ENCODE measurements at places on chromosomes 6 and 20. TPM values are rescaled to one million over a fixed set of nuclear protein-coding genes. Genes with fewer than 3 reads are reported as not detected.

DNA sequence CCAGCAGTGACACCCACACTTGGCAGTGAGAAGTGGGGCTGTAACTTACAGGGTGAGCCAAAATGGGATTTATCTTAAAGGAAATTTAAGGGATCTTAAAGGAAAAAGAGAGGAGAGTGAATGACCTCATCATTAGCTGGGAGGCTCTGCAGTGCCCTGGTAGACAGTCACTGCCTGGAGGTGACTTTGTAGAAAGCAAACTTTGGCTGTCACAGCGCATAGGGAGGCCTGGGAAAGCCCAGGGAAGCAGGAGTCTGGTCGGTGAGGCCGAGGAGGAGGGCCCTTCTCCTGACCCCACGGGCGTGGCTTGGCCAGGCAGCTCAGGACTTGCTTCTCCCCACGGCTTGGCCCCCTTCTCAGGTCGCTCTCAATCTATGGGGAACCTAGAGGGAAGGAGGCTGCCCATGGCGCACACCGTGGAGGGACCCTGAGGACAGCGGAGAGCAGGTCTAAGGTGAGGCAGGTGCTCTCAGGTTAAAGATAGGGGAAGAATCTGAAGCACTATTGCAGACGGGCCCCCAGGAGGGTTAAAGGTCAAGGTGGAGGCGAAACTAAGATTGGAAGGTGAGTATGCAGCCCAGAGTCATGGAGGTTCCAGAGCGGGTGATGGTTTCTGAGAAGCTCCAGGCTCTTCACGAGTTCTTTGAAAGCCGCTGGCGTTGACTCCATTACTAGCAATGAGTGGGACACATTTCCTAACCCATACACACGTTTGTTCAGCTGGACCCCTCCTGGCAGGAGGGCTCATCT is 15.6 kb upstream of the RIPK1 start:
- no peak for DNase-seq

GRCh38 chr6:148422085-148422484 is 79.4 kb downstream of the SASH1 start:
- DNase-seq: no peak

DNA sequence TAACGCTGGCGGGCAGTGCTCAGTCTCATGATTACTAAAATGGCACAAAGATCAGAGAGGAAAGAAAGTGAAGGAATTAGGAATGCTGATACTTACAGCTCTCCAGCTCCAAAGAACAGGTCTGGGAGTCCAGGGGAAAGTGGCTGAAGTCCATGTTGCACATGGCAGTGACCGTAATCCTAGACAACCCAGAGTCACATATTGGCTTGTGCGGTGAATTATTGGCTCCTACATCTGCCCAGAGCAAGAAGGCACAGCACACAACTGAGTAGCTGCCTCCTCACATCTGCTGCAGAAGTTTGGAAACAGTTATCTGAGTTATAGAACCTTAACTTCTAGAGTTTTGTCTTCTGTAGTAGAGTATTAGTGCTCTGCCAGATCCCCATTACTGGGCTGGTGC is 47.2 kb downstream of the GABRR2 start:
- DNase-seq: no peak

DNA sequence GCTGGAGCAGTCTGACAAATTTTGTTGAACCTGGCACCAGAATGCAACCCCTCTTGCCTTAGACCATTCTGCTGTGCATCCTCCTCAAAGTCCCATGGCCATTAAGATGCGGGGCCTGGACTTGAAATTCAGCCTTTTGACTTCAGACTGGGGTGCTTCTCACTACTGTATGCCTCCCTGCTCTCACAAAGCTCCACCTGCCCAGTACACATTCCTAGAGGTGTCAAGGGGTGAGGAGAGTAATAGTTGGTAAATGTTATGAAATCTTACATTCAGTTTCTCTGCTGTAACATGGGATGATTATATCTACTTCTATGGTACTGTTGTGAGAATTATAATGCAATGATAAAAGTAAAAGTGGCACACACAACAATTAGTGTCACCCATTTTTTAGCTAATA is 70.8 kb downstream of the TULP4 start:
- no peak for DNase-seq

- no peak for DNase-seq
Observed at GRCh38 chr6:128271011-128271410, 249.4 kb downstream of the PTPRK start.

GRCh38 chr6:168394606-168395005 is 46.4 kb upstream of the SMOC2 start:
- peak; percentile 52 for DNase-seq

GRCh38 chr6:165571721-165572132 is 91.3 kb downstream of the PDE10A start:
- DNase-seq: no peak

DNA sequence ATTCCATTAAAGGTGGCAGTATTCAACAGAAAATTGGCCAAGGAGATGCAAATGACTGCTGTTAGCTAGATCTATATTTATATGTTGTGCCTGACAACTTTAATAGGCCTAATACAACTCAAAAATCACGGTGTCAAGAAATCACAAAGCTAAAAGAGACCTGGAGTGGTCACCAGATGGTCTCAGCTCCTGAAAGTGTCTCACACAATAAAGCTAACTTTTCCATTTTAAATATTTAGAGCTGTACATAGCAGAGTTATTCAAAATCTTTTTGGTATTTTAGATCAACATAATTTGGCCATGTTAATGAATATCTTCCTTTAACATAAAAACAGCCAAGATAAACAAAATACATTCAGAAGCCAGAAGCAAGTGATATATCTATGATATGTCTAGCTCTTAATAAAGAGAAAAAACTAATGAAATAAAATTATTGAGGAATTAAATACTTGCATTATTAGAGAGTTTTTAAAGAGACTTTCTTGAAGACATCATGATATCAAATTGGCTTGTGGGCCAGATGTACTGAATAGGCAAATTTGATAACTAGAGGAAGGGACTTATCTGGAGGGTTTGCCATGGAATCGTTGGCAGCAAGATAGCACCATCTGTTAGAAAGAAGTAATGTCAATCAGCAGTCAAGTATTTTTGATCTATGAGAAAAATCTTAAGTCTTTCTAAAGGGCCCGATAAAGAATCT is 84.9 kb upstream of the SCAF8 start:
- no peak for DNase-seq

GRCh38 chr6:42269974-42270510 is 52.4 kb upstream of the MRPS10 start:
- DNase-seq: no peak

DNA sequence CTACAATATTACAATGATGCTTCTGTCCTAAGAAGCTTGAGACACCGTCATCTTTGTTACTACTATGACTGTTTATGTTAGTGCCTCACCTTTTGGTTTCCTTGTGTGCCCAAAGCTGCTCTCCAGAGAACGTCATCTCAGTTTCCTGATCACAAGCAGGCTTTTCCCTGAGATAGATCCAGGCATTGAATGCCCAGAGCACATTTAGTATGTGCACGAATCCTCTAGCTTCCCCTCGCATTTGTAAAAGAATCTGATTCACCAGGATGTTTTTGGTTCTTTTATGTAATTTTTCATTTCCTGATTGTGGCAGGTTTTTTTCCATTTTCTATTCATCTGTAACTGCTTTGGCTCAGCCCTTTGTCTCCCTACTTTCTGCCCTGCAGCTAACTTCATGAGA is 100.2 kb upstream of the TMEM181 start:
- no peak for DNase-seq

DNA sequence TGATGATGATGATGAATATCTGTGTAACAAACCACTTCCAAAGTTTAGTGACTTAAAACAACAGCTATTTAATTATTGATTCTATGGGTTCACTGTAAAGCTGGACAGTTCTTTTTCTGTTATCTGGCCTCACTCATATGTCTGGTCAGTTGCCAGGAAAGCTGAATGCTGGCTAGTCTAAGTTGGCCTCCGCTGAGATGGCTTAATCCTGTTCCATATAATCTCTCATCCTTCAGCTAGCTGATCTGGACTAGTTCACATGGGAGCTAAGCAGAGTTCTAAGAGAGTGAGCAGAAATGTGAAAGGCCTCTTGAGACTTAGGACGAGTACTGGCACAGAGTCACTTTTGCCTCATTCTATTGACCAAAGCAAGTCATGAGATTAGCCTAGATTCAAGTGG is 334.7 kb upstream of the FLRT3 start:
- no peak for DNase-seq

DNA sequence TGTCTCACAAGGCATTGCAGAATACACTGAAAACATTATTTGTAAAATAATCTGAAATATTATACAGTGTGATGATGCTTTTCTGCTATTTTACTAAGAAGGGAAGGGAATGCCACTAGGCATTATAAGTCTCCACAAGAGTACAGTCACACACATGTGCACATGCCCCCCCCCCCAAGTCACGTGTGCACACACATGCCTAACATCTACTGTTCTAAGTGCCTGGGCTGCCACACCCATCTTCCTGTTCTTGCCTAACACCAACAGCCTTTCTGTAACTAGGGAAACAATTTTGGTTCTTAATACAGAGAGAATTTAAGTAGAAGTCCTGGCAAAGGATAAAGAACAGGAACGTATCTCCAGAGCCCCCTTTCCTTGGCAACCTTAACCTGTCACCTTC is 58.2 kb upstream of the BCLAF1 start:
- DNase-seq: no peak

GRCh38 chr20:44241796-44242195 is 5.3 kb upstream of the GDAP1L1 start:
- DNase-seq: no peak

DNA sequence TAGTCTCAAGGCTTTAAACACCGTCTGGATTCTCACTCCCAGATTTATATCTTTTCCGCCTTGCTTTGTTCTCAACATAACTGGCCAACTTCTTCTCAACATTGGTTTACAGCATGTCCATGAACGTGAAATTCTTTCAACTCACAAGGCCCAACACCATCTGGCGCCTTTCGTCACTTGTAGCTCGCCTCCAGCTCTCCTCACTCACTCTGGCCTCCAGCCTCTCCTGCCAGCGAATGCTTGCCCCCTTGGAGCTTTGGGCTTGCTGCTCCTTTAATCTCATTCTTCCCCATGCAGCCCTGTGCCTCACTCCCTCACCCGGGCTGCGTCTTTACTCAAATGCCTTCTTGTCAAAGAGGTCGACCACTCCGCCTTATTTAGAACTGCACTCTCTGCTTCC is 324.5 kb downstream of the PRKN start:
- no peak for DNase-seq

- DNase-seq: no peak
Observed at GRCh38 chr6:152750694-152751093, at the start of gene VIP. VIP (plus strand) TSS chr6:152750797; CDS start chr6:152752178, 1,381 bp downstream.

- no peak for DNase-seq
Observed at GRCh38 chr6:47375426-47375825, 65.7 kb upstream of the TNFRSF21 start.

GRCh38 chr6:125950293-125950692 is 6.3 kb upstream of the HINT3 start:
- DNase-seq: no peak

GRCh38 chr6:85460921-85461797 is 11.3 kb downstream of the NT5E start:
- no peak for DNase-seq

DNA sequence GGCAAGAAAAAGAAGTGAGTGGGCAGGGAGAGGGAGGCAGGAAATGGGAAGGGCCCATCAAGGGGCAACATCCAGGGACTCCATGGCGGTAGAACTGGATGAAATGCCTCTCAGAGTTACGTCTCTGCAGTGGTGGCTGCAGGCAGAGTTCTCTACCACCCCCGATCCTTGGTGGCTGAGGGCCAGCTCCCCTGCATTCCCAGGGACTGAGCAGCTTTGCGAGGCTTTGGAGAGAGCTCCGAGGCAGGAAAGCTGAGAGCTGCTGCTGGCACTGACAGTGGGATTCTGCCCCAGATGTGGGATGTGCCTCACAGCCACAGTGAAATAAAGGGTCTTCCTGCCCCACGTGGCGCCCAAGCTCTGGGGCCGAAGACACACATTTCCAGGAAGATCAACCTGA is 236.6 kb downstream of the SLC24A3 start:
- DNase-seq: peak; percentile 71

GRCh38 chr20:925516-925915 is 9.4 kb upstream of the ANGPT4 start:
- no peak for DNase-seq

- no peak for DNase-seq
Observed at GRCh38 chr6:14727494-14728395, 518.1 kb upstream of the JARID2 start.

GRCh38 chr20:62539198-62540045 is 63.6 kb upstream of the GATA5 start:
- no peak for DNase-seq

DNA sequence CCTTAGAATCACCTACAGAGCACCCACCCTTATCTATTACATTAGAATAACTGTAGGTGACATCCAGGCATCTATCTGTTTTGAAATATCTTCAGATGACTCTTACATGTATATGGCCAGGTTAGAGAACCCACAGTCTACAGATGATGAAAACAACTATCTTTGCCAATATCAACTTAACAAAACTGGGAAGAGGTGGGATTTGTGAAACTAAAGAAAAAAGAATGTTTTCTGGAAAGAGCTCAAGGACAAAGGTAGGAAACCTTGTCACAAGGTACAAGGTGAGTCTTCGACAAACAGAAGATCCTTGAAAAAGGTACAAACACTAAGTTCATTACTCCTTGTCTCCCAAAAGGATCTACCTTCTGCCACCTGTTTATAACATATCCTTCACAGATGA is 47.0 kb upstream of the DST start:
- no peak for DNase-seq

DNA sequence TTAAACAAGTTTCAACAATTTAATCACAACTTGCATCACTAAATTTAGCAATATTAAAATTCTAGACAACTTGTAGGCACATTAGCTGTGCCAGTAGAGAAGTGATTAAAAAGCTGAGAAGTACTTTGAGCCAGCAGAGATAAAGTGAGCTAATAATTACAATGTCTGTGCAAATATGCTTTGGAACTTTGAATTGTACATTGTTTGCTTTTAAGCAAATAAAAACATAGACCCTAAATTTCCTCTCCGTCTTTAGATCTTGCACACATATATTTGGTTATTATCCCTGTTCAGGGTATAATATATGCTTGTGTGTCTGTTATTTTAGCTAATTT is 44.2 kb upstream of the DEFB112 start:
- no peak for DNase-seq

GRCh38 chr6:169223006-169223405 is 30.6 kb downstream of the THBS2 start:
- DNase-seq: peak; percentile 65

The OR2H1 gene
- not detected for total RNA-seq

The WFDC5 gene
- total RNA-seq: not detected

The FAM8A1 gene
- 29.1 TPM for total RNA-seq

The MLIP gene
- 2.2 TPM for total RNA-seq

The TRIM31 gene
- total RNA-seq: not detected

The HSD17B8 gene
- 2.7 TPM for total RNA-seq

The RRAGD gene
- total RNA-seq: 16.2 TPM

The HMGCLL1 gene
- total RNA-seq: 1.5 TPM

The SYTL3 gene
- 4.7 TPM for total RNA-seq

The ADGB gene
- not detected for total RNA-seq

The SLC17A3 gene
- total RNA-seq: not detected

The VSTM2L gene
- 0.78 TPM for total RNA-seq

The TINAG gene
- total RNA-seq: not detected
